Right lung (tissue), 10 donors: ENCODE measurements at places on chromosomes 1 and 21. TPM values are rescaled to one million over a fixed set of nuclear protein-coding genes. Genes with fewer than 3 reads are reported as not detected.

Gene GBP3
- 16.0 TPM for polyA plus RNA-seq

Gene AKR7A3
- 1.5 TPM for polyA plus RNA-seq

Gene OR2L5
- polyA plus RNA-seq, result not detected

Gene HAO2
- polyA plus RNA-seq, result 0.33 TPM

Gene MTF1
- polyA plus RNA-seq, result 7.7 TPM

Gene DNAJC11
- 45.7 TPM for polyA plus RNA-seq

Gene STRIP1
- polyA plus RNA-seq, result 53.4 TPM

Gene ERICH3
- 7.9 TPM for polyA plus RNA-seq

Gene SLC25A34
- 4.6 TPM for polyA plus RNA-seq

DNA sequence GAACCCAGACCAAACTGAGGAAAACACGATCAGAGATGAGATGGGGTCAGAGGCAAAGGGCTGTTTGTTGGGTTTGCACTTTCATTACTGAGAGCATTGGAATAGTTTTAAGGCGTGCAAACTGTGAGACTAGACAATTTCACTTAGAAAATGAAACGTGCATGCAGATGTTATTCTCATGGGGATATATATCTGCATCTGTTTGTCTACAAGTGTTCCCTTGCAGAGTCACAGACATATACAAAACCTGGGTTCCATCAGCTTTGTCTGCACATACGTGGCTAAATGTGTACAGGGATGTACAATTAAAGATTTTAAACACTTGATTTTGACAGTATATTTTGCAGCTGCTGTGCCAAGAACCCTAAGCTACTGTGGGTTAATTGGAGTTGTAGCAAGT, 355.4 kb downstream of the KIF26B start:
- DNase-seq, result no peak

GRCh38 chr21:31351438-31351837, 7.4 kb upstream of the TIAM1 start:
- no peak for DNase-seq

DNA sequence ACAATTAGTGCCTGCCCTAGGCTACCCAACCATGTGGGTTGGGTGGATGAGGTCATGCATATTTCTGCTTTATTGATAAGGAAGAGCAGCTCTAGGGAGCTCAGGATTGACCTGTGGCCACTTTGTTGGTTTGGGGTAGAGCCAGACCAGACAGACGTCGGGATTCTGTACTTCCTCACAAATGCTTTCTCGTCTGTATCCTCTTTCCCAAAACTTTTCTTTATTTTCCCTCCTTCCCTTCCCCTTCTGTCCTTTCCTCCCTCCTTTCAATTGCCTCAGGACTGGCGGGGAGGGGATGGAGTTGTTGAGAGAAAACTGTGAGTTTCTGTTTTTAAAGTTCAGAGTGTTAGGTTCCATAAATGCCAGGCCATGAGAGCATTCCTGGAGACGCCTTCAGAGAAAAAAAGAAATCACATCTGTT, 68.0 kb downstream of the UCK2 start:
- DNase-seq, result no peak

DNA sequence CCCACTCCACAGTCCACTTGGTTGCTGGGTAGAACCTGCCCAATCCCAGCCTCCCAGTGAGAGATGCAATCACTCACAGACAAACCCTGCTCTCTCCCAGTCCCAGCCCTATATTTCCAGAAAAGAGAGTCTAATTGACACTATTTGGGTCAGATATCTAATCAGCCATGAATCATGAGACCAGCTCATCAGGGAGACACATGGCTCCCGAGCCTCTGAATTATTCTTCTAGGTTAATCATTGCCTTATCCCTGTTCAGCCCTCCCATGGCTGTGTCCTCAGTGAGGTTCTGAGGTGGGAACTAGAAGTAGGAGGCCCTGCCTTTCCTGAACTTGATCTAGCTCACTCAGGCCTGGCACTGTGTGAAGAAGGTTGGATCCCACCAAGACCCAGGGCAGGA, 49.9 kb upstream of the ZC3H12A start:
- no peak for DNase-seq

DNA sequence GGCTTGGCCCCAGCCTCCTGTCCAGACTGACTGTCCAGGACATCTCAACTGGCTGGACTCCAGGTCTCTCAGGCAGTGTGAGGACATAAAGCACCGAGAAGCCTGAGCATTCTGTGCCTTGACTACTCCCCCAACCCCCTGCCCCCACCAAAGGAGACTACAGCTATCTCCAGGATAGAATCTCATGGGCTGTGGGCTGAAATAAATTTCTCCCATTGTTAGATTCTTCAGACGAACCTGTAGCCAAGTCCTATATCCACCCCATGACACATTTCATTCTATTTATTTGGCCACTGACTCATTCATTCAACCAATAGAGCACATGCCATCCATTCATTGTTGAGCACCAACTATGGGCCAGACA, 11.4 kb downstream of the VWA5B1 start:
- DNase-seq, result no peak

GRCh38 chr1:243944429-243945160, 94.6 kb upstream of the AKT3 start:
- DNase-seq, result peak; percentile 6

DNA sequence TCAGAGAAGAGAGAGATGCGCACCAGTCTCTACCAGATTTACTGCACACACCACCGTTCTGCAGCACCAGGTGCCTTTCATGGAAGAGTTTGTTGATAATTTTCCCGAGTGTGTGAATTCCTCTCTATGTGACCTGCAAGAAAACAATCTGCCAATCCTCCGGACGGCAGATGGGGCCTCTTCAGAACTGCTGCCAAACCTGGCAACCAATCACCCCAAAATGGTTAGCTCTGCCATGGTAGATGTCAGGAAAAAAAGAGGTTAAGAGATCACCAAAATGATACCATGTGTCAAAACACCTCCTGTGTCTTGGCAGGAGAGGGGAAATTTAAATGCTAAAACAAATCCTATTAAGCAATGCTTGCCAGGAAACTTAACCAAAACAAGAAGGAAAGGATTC, 96.5 kb downstream of the DAB1 start:
- DNase-seq, result no peak

GRCh38 chr1:98791498-98791897, 130.0 kb downstream of the SNX7 start:
- DNase-seq, result no peak

DNA sequence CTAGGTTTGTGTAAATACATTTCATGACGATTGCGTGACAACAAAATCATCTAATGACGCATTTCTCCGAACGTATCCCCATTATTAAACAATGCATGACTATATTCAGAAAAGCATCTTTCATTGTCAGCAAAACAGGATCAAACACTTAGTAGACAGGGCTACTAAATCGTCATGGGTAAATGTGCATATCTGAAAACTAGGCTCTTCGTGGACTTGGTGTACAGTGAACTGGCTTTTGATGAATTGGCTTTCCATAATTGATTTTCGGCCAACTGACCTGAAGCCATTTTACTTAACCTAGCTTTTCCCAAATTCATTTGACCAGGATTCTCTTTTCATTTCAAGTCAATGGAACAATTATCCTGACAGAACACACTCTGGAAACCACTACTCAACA, 665.0 kb downstream of the SMYD3 start:
- DNase-seq, result no peak

GRCh38 chr1:31299365-31299764, 2.5 kb downstream of the ZCCHC17 start:
- DNase-seq, result no peak

GRCh38 chr1:97787231-97787630, 133.6 kb downstream of the DPYD start:
- no peak for DNase-seq

DNA sequence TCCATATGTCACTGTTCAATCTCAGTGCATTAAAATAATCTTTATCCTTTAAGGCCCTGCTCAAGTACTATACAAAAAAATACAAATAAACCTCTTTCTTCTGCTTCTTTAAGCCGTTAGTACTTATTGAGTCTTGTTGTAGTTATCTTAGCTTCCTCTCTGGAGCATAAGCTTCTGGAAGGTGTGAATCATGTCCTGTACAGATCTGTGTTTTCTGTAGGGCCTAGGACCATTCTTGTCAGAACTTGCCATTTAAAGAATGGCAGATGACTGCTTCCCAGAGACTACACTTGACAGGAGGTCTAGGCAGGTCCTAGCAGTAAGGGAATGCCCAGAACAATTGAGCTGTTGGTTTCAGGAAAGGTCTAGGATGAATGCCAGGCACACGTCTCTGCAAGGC, 12.9 kb downstream of the NEK7 start:
- no peak for DNase-seq

DNA sequence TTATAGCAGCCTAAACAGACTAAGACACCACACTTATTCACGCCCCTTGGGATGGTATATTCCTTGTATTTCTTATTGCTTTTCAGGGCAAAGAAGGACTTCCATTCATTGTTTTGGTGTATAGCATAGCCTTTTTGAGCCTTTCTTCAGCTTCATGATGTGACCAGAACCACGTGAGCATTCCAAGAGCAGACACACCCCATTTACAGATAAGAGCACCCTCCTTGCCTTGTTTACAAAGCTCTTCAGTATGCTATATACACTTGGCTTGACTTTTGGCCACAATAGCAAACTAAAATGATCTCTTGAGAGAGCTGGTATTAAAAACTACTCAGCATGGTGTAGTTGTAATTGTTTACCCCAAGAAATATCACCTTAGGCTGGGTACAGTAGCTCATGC, 78.7 kb downstream of the PIK3R3 start:
- DNase-seq, result no peak

DNA sequence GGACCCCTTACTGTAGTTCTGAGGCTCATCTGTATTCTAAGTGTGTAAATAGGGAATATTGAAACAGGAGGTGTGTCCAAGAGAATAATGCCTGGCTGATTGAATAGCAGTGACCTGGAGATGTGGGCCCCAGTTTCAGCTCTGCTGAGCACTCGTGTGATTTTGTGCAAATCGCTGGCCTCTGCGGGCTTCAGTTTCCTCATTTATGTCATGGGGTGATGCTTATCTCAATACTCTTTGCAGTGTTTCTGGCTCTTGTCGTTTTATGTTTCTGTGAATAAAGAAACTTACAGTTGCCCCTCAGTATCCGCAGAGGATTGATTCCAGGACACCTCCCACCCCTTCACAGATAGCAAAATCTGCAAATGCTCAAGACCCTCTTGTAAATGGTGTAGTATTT, 5.0 kb downstream of the COG2 start:
- no peak for DNase-seq

DNA sequence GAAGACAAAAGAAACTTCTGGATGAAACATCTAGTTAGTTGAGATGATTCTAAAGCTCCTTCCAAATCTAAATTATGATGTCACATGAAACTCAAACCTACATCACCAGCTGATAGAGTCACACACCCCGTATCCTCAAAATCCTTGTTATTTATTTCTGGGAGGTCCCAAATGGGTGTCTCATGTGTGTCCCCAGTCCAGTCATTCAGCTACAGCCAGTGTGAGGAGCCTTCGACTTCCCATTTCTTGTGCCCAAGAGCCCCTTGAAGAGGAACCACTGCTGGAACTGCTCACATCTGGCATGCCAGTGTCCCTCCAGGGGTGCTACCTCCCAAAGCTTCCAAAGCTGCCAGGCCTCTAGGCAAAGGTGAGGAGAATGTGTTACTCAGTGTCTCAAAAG, 32.5 kb upstream of the KCNA3 start:
- no peak for DNase-seq

DNA sequence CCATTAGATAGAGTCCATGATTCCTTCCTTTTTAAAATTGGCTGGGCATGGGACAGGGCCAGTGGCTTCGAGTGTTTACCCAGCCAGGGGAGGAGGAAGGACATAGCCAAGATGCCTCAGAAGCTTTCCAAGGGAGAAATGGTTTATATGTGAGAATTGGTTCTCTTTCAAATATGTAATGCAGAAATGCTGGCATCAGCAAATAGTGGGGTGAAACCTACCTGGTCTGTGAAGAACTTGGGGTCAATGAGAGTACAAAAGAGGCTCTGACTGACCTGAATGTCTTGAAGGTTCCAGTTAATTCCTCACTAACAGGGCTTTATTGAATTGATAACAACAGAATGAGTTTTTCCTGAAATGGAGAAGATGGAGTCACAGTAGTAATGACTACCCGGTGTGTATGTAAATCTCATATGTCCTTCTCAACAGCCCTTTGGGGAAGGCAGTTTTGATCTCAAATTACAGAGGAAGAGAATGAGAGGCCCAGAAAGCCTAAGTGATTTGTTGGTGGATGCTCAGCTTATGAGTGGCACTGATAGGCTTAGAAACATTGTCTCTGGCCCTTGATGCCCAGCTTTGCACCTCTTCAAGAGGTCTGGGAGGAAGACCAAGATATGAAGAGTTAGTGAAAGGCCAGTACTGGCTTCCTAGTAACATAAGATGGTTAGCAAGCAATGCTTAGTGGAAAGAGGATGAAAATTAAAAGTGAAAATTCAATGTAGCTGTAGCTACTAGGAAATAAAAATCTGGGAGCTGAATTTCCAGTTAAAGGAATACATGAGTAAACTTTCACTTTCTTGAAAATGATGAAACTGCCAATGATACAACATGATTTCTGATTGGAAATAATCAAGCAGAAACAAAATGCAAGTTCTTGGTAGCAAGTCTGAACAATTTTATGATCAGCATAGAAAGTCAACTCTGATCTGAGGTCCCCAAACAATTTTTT, 2.7 kb downstream of the ATF3 start:
- DNase-seq, result no peak

- no peak for DNase-seq
Observed at GRCh38 chr1:243474136-243474881, 218.5 kb downstream of the SDCCAG8 start.
